ENCODE measurements at places on chromosomes 1 and 21.

DNA sequence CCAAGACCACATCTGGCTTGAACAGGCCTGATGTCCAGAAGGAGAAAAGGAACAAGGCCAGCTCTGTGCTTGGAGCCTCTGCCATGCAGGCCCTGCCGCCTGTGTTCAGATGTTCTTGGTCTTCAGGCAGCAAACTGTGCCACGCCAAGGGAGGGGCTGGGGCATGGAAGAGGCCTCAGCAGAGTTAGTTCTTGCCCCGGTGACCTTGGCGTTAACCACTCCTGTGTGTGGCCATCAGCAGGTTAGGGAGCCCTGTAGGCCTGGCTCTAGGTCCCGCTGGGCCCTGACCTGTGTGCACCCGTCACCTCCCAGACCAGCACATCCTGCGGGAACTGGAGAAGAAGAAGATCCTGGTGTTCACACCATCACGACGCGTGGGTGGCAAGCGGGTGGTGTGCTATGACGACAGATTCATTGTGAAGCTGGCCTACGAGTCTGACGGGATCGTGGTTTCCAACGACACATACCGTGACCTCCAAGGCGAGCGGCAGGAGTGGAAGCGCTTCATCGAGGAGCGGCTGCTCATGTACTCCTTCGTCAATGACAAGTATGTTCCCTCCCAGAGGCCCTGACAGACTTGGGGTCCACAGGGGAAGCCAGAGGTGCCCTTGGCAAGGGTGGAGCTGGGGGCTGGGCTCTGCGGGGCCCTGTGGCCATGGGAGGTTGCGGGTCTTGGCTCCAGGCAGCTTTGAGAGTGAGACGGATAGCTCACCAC lies 7.1 kb downstream of the ZC3H12A start:
- DNase-seq: no peak

- DNase-seq: no peak
Observed at GRCh38 chr1:2961661-2962060, 59.6 kb upstream of the ACTRT2 start.

GRCh38 chr1:13781228-13781627 lies 81.2 kb downstream of the PRDM2 start:
- DNase-seq: no peak

DNA sequence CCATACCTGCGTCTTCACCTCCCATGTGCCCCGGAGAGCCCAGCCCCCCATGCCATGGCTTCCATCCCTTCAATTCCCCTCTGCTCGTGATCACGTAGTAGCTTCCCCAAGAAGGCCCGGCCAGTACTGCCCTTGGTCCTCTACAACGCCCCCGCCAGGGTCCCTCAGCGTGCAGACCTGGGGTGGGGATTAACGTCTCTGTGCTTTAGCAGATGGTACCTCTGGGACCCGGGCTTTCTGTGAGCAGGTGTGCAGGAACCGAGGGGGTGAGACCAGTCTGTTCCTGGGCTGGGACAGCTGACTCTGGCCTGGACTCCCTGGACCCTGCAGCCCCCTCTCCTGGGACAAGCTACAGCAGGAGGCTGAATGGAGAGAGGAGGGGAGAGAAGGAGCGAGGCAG lies 1.2 kb downstream of the PLCH2 start:
- no peak for DNase-seq

DNA sequence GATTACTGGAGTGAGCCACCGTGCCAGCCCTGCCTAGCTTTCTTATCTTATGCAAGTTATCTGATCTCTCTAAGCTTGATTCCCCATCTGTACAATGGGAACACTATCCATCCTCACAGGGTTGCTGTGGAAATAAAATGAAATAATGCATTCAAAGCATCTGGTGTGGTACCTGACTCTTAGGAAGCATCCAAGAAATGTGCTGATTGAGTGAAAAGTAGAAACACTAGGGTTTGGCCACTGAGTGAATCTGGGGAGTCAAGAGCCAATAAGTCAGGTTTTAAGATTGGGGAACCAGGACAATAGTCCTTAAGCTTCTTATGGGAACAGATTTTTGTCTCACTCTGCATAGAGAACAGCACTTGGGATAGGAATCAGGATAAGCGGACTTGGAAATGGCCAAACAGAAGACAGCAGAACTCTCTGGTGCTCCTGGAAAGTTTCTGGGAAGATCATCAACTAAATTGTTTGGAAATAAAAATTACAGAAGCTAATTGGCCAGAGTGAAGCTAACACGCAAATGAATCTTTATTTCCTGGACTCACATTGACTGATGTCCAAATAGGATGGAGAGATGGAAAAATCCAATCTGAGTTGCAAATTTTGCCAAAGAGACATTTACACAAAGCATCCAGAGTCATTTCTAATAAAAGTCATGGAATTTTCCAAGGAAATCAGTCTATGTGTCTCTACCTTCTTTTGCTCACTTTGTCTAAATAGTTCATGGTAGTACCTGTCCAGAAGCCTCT lies 3.3 kb downstream of the PAFAH2 start:
- DNase-seq: no peak

DNA sequence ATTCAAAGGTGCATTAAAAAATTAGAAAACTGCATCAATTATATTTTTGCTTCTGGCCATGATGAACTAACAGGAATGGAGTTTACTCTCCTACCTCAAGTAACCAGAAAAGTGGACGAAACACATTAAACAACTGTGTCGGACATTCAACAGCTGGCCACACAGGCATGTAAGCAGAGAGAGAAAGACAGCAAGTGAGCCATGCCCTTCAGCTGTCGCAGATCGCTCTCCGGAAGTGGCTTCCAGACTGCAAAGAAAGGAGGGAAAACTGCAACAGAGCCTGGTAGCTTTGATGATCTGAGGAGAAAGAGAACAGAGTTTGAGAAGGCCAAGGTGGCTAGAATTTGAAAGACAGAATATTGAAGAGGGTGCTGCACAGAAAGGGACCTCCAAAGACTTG lies 557.2 kb downstream of the MATN1 start:
- no peak for DNase-seq

DNA sequence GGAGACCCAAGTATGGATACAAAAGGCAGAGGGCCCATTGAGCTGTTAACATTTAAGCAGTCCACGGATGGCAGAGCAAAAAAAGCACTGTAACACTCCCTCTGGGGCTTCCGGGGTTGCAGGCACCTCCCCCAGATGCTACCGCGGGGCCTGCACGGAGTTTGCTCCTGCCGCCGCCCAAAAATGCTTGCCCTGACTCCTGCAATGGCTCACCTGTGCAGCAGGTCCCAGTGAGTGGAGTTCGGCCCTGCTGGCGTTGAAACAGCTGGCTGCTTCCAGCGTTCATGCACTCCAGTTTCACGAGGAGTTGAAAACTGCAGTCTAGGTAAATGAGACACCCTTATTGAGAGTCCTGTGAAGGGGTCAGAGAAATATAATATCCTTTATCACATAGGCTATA lies 832.8 kb downstream of the NCAM2 start:
- DNase-seq: no peak

- no peak for DNase-seq
Observed at GRCh38 chr1:65457868-65458267, 37.4 kb downstream of the LEPR start.

DNA sequence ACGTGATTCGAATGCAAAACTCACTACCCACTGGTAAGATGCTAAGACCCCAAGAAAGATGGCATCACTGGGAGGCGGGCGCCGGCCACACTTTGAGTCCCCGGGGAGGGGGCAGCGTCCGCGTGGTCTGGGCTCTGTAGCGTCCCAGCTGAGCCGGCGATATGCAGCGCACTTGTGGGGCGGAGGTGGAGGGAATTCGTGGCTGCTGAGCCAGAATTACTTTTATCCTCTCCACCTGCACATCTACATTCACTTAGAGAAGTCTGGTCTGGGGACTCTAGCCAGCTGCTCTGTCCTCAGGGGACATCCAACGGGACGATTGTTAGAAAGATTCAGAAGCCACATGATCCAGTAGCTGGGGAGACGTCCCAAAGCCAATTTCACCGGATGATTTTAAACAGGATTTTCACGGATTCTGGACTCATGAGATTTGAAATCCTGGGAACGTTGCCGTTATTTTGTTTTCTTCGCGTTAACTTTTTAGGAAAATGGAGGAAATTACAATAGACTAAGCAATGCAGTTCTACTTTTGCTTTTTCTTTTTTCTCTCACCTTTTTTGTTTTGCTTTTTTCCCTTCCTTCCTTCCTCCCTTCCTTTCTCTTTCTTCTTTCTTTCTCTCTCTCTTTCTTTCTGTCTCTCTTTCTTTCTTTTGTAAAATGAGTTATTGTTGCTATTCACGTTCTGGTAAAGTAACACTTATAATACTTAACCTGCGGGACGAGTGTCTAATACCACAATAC lies 1.3 kb downstream of the JAM2 start:
- DNase-seq: peak; percentile 16

DNA sequence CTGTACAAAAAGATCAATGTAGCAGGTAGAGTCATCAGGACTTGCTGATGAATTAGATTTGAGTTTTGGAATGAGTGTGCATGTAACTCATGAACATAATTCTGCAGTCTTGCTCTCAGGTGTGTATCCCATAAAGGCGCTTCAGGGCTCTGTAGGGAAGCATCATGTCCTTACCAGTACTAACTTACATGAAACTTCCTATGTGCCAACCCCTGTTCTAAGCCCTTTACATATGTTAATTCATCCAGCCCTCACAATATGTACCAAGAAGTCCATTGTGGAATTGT lies 2.1 kb upstream of the FCRLB start:
- DNase-seq: no peak

DNA sequence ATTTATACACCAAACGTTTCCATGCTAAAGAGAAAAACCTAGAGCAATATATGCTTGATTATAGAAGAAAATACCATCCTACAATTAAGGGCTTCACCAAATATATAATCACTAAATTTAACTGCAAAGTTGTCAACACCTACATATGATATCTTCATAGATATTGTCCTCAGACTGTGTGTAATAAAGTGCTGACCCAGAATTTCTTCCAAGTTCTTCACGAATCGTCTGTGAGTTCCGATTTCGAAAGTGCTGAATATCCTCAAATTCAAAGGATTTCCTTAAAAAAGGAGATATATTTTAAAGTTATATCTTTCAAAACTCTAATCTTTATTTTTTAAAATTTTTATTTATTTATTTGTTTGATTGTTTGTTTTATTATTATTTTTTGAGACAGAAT lies 41.9 kb upstream of the BCAS2 start:
- DNase-seq: no peak

GRCh38 chr1:226491093-226491850 lies 57.3 kb upstream of the STUM start:
- DNase-seq: no peak

DNA sequence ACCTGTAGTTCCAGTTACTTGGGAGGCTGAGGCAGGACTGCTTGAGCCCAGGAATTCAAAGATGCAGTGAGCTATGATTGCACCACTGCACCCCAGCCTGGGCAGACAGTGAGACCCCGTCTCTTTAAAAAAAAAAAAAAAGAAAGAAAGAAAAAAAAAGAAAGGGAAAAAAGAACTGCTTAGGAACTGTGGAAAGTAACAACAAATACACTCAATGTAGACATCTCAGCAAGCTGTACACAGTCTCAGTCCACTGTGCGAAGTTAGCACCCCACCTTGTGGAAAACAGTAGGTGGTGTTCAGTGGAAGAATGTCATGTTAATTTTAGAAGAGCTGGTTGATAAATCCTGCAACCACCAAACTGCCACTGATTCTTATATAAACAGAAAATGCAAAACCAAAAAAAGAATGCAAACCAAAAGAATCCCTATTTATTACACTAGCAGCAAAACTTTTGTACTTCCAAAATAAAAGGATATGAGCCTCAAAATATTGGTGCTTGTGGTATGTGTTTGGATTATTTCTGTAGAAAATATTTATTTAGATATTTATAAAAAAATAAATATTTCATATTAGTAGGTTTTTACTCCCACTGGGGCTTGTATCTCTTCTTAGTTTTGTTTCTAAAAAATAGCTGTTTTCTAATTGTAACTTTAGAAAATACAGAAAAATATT lies 31.1 kb downstream of the ALG14 start:
- peak; percentile 87 for DNase-seq

DNA sequence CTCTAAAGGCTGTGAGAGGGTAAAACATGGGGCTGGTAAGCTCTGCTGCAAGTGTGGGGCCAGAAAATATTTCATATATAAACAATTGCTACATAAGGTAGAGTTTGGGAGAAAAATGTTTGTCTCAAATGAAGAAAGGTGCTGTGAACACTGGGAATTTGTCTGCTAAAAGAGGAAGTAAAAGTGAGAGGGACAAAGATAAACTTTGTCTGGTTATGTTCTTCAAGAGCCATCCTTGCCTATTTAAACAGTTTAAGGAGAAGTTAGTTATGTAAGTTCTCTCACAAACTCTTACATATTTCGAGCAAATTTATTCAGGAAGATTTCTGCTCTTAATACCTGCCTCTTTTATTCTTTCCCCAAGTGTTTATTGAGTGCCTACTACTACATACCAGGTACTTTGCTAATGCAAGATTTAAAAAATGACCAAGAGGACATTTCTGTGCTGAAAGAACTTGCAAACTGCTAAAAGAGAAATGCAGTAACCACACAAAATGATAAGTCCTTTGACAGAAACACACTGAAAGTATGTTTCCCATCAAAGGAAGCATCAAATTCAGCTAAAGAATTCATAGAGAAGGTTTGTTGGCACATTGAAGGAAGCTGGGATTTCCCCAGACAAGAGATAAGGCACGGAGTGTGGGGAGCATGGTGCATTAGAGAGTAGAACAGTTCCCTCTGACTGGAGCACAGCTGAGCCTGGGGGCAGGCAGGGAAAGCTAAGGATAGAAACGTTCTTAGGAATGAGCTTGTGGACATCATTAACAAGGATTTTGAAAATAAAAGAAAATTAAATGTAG lies 549.1 kb downstream of the PTBP2 start:
- peak; percentile 44 for DNase-seq

- DNase-seq: no peak
Observed at GRCh38 chr1:117335376-117336086, 31.7 kb upstream of the MAN1A2 start.

DNA sequence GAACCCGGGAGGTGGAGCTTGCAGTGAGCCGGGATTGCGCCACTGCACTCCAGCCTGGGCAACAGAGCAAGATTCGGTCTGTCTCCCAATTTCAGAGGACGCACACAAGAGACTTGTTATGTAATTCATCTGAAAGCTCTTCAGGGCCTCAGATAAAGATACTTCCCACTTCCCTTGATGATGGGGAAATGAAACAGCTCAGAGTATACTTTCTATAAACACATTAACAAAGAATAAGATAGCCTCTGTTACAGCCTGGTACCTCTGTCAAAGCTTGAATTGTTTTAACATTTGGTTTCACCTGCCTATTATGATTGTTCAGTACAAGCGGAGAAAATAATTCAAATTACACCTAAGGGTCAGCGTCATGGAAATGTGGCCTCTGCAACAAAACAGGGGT lies 622.9 kb upstream of the ADGRL4 start:
- no peak for DNase-seq

DNA sequence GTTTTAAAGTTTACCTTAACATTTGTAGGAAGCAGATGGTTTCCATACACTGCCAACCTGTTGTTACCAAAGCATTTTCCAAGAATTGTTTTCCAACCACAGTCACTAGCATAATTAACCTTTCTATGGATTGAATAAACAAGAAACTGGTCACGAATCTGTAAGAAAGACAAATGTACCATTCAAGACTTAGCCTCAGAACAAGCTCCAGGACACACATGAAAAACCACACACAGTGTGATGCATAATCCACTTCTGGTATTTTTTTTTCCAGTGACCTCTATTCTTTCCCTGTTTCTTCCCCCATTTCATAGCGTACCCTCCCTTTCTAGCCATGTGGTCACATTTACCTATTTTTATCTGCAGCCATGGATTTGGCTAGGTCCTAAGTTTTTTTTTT lies 29.6 kb upstream of the C1orf87 start:
- DNase-seq: no peak

GRCh38 chr1:14728516-14728915 lies 130.0 kb downstream of the KAZN start:
- DNase-seq: no peak

- peak; percentile 64 for DNase-seq
Observed at GRCh38 chr21:36065497-36066036, 4.3 kb upstream of the CBR1 start.

GRCh38 chr21:17416139-17416538 lies 96.7 kb upstream of the CXADR start:
- DNase-seq: no peak
